Temporal lobe (tissue), 4 donors: ENCODE measurements at places on chromosomes 2 and 18. TPM values are rescaled to one million over a fixed set of nuclear protein-coding genes. Genes with fewer than 3 reads are reported as not detected.

FTCDNL1 gene
- total RNA-seq, result 5.4 TPM

PDCD1 gene
- total RNA-seq, result not detected

TRIM43B gene
- total RNA-seq, result not detected

ICOS gene
- under 0.01 TPM for total RNA-seq

GPR75 gene
- 15.0 TPM for total RNA-seq

MDH1B gene
- 3.4 TPM for total RNA-seq

TXNL1 gene
- total RNA-seq, result 33.7 TPM

FAM124B gene
- 3.7 TPM for total RNA-seq

CDCA7 gene
- 14.3 TPM for total RNA-seq

KCNG2 gene
- total RNA-seq, result 0.25 TPM

FN1 gene
- 203 TPM for total RNA-seq

IRS1 gene
- total RNA-seq, result 14.3 TPM

ZAP70 gene
- 0.49 TPM for total RNA-seq

FABP1 gene
- not detected for total RNA-seq

ABCG5 gene
- total RNA-seq, result not detected

SPP2 gene
- total RNA-seq, result not detected

ZC3H8 gene
- 27.5 TPM for total RNA-seq

CASP10 gene
- total RNA-seq, result 2.0 TPM

INO80B gene
- total RNA-seq, result 6.9 TPM

HDAC4 gene
- total RNA-seq, result 24.1 TPM

ANKRD44 gene
- 74.3 TPM for total RNA-seq

SNED1 gene
- 3.2 TPM for total RNA-seq

SKA1 gene
- 2.0 TPM for total RNA-seq

CCDC85A gene
- total RNA-seq, result 22.1 TPM

MAP3K19 gene
- 1.7 TPM for total RNA-seq

SOCS6 gene
- 28.0 TPM for total RNA-seq

HYCC2 gene
- 42.0 TPM for total RNA-seq

NOP58 gene
- 46.7 TPM for total RNA-seq

CASP8 gene
- total RNA-seq, result 0.98 TPM

NT5DC4 gene
- not detected for total RNA-seq

ACTG2 gene
- 0.98 TPM for total RNA-seq

RAB27B gene
- total RNA-seq, result 22.9 TPM

DLX2 gene
- 5.7 TPM for total RNA-seq

CYP27C1 gene
- 3.4 TPM for total RNA-seq

RAX gene
- total RNA-seq, result not detected
